ENCODE measurements at places on chromosomes 5 and 9.
A peak's percentile ranks its signal among the peaks of the same experiment; 100 is the strongest.

DNA sequence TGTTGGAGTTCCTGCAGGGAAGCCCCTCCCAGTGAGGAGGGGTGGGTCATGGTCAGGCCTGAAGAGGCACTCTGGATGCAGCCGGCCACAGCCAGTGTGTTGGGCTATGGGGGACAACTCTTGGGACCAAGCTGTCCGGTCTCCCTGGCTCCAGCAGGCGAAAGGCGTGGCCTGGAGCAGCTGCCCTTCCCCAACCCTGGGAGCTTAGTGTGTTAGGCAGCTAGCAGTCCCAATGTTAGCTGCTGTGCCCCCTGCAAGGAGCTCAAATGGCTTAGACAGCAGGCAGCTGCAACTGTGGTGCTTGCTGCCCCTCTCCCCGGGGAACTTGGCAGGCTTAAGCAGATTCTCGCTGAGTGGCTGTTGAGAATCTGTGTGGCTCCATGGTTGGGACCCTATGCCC is 67.5 kb upstream of the ACTBL2 start:
- no peak for DNase-seq

DNA sequence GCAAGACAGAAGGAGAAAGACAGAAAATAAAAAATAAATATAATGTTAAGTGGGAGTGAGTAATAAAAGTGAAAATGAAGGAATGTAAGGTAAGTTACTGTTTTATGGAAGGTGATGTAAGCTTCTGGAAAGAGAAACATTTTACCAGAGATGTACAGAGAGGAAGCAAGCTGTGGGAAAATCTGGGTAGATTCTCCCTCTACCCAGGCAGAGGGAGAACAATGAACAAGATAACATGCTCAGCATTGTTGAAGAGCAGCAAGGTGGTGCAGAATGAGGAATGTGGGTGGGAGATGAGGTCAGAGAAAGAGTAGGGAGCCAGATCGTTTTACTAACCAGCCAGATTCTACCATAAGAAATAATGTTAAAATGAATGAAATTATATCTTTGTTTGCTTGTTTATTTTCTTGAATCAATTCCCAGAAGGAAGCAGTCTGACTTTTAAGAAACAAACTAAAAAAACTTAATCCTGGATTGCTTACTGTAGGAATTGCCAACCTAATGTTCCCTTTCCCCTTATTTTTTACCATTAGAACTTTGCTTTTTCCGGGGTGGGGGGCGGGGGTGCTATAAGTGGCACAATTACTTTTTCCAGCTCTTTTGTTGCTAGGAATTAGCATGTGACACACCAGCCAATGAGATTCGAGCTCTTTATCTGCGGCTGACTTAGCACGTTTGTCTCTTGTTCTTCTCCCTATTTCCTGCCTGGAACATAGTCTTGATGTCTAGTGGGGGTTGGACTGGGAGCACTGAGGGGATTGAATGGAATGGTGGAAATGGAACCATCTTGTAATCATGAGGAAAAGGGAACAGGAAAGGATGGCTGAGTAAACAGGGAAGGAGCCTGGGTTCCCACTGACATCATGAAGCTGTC is 356.7 kb downstream of the TMEM167A start:
- DNase-seq = no peak

GRCh38 chr9:107732781-107733522 is 243.4 kb upstream of the KLF4 start:
- no peak for DNase-seq

DNA sequence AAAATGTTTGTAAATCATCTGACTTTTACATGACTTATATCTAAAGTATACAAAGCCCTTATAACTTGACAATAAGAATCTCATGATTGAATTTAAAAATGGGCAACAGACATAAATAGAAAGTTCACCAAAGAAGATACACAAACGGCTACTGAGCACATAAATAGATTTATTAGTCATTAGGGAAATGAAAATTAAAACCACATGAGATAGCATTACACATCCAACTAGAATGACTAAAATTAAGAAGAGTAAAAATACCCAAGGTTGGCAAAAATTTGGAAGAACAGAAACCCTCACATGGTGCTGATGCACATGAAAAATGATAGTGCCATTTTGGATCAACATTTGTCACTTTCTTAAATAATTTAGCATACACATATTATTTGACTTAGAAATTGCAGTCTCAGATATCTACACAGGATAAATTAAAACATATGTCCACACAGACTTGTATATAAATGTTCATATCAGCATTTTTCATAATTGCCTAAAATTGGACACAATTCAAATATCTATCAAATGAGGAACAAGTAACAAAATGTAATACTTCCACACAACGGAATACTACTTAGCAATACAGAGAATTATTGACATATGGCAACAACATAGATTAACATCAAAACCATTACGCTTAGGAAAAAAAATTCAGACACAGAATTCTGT is 359.1 kb upstream of the DAB2 start:
- no peak for DNase-seq

DNA sequence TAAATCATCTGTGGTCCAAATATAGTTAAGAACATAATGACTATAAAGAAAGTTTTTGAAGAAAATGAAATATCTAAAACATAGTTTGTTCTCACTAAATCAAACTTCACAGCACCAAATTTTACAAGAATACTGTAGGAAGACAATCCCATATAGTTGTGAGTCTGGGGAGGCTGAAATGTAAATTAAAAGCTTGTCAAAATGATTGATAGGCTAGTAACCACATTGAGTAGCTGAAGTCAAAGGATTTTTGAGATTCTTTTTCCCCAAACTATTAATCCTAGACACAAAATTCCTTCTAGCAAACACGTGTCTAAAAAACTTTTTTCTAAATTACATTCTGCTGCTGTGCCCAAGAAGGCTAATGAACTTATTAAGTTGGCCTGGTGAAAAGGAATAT is 13.0 kb downstream of the BHMT start:
- DNase-seq = no peak

DNA sequence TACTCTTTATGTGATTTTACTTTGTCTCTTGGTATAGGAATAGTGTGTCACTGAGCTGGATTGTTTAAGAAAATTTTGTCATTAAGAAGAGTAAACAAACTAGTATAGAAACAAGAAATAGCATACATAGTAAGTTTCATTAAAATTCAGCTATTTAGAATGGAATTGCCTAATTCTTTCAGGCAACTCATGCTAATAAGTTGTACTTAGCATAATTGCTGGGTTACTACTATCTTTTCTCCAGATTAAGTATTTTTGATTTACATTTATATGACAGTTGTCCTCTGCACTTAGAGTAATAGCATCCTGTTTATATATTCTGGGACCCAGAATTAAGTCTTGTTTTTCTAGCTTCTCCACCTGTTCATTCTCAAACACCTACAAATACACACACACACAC is 85.9 kb downstream of the PAM start:
- DNase-seq = no peak

DNA sequence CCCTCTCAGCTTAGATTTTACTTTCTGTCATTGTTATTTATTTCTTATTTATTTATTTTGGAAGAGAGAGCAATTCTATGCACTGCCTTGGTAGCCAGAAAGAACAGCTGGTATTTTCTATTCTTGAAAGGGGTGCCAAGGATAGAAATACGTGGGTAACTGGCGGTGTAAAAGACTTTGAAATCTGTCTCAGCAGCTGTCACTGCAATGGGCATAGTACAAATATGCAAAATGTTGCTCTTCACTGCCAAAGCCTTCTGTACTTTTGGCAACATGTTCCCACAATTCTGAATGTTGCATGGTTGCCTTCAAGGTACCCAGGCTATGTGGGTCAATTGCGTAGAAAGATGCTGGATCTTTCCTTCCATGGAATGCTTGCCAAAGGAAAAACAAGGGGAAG is 230.2 kb upstream of the EDIL3 start:
- DNase-seq = no peak

DNA sequence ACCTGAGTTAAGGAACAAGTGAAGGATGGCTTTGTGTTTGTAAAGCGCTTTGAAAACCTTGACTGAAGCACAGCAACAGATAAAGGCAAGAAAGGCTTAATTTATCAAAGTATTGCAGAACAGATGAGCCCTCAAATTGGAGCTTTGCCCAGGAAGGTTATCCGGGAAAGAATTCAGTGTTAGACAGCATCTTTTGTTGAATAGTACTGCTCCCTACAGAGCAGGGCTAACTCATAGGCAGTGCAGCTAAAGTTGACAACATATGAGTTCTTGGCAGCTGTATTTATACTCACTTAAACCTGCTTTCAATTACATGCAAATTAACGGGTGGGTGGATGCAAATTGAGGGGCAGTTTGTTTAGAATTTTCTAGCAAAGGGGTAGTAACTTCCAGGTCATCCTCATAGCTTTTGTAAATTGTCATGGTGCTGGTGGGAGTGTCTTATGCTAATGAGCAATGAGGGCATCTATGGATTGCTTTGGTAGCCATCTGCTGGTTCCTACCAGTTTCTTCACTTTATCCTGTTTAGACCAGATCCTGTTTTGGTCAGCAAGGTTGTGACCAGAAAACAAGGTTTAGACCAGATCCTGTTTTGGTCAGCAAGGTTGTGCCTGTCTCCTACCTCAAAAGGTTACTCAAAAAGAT is 105.8 kb downstream of the GDA start:
- DNase-seq = no peak

DNA sequence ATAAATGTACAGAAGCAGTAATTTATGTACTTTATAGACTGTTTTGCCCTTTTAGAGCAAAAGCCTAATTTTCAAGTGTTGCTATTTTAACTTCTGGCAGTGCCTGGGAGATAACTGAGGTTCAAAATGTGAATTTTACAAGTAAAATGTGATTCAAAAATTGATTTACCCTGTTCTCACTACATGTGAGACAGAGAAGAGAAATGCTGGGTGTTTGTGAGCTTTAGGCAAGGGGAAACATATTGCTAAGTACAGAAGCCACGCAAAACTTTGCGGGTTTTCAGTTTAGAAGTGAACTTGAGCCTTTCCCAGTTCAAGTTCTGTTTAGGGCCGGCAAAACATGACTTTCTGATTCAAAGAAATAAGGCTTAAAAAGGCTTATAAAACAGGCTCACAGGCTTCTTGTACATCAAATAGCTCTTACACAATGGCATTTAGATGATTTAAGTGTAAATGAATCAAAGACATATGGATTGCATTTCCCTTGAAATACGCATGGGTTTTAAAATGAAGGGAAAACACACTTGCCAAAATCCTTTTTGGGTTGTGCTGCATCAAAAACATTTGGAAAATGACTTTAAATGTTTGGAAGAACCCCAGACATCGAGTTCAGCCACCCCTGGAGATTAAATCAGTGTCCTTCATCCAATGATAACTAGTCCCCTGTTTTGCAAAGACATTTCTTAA is 370.8 kb upstream of the MEF2C start:
- DNase-seq = no peak

- no peak for DNase-seq
Measured at GRCh38 chr5:89724379-89725095, 685.0 kb downstream of the CETN3 start.

DNA sequence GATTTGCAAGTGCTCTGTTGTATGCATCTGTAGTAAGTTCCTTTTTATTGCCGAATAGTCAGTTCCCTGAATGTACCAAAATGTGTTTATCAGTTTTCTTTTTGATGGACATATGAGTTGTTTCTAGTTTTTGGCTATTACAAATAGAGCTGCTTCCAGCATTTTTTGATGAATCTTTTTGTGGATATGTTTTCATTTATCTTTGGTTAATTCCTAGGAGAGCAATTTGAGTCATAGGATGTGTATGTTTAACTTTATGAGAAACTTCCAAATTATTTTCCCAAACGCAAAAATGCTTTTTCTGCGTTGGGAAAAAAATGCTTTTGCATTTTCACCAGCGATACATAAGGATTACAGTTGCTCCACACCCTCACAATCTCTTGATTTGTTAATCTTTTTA is 287.7 kb downstream of the FER start:
- no peak for DNase-seq

DNA sequence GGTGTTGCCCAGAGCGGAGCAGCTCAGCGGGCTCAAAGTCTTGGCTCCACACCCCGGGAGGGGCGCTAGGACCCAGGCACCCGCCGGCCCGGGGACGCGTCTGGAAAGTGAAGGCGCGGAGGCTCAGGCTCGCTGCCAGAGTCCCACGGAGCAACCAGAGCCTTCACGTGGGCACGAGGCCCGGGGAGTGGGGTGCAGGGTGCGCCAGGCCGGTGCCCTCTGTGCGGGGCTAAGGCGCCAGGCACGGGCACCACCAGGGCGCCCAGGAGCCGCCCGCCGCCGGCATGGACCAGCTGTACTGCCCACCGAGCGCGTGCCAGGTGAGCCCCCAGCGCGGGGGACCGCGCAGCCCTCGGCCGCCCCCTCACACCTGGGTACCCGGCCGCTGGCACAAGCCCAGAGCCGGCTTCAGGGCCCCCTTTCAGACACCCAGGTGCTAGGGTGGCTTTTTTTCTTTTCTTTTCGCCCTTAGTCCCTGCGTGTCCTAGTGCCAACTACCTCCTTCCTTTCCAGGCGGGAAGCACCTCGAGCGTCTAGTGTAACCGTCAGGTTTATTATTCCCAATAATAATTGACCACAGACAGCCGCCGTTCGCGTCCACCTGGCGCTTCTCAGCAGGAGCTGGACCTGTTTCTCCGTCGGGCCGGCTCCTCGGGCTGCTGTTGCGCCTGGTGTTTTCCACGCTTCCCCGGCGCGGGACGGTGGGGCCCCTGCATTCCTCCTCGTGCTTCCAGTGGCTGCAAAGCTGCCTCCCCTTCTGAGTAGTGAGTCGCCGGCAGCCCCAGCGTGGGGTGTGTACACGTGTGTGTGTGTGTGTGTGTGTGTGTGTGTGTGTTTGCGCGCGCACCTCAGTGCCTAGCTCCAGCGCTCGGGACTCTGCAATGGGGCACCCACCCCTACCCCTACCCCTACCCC is 30.1 kb upstream of the PDE8B start:
- no peak for DNase-seq

GRCh38 chr5:93577854-93578812 is 2.9 kb downstream of the NR2F1-AS1 start:
- no peak for DNase-seq

DNA sequence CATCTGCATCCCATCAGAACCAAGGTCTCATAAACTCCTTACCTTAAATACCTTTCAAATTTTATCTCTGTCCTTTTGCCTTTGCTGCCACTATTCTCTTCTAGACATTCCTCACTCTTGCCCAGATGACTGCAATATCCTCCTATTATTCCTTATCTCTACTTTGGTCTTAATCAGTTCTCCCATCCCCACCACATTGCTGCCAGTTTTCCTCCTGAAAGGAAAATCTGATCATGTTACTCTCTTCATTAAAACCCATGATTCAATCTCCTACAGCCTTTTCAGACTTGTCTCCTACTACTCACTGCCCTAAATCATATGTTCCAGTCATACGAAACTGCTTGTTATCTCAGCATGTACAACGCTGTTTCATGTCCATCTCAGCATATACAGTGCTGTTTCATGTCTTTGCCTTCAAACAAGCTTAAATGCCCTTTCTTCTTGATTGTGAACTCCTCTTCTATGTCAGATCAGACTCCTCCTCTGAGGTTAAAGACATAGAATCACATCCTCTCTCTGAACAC is 152.6 kb upstream of the FST start:
- no peak for DNase-seq

- DNase-seq = peak; percentile 30
Measured at GRCh38 chr5:39755986-39756385, 331.2 kb upstream of the DAB2 start.
